ENCODE measurements at places on chromosomes 11 and 22. TPM values are rescaled to one million over a fixed set of nuclear protein-coding genes. Genes with fewer than 3 reads are reported as not detected.

CHEK1 gene
- 13.5 TPM for total RNA-seq

OR8D2 gene
- not detected for total RNA-seq

OR4A47 gene
- not detected for total RNA-seq

TRIM51 gene
- total RNA-seq = not detected

LRRC32 gene
- 0.41 TPM for total RNA-seq

TRPC6 gene
- 5.7 TPM for total RNA-seq

BLID gene
- 1.2 TPM for total RNA-seq

OR9I1 gene
- not detected for total RNA-seq

TEX12 gene
- not detected for total RNA-seq

PAX6 gene
- total RNA-seq = 11.4 TPM

FAM118A gene
- 14.3 TPM for total RNA-seq

CASP5 gene
- total RNA-seq = not detected

MCHR1 gene
- total RNA-seq = 1.2 TPM

DSCAML1 gene
- 6.1 TPM for total RNA-seq

LRP4 gene
- total RNA-seq = 4.1 TPM
